A673 (cell line): ENCODE measurements at places on chromosomes 6 and 20. TPM values are rescaled to one million over a fixed set of nuclear protein-coding genes. Genes with fewer than 3 reads are reported as not detected.

DNA sequence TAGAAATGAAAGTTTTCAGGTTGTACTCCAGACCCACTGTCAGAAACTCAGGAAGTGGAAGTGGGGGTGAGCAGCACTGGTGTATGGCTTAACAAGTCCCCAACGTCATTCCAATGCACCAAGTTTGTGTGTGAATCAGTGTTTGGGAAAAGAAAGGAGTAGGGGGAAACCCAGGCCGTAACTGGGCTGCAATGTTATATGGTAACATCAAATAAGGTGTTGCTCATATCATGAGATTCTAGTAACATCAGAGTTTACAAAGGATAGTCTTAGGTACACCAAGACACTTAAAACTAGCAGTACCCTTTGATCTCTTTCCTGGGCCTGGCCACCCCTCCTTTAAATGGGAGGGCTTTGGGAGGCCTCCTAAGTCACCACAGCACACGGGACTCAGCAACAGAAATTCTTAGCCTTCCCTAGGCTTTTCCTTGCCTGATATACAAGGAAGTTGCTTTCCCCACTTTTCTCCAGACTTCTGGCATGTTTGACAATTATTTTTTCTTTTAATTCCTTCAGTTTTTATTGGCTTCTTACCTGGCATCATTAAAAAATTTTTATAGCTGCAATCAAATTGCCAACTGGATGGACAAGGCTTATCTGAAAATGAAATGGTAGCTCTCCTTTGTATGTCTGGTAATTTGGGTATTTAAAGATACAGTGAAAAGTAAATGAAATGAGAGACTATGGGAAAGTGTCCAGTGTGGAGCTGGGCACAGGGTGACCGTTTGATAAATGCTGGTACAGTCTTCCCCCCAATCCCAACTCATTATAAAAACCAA is 15.1 kb downstream of the E2F3 start:
- no peak for DNase-seq

DNA sequence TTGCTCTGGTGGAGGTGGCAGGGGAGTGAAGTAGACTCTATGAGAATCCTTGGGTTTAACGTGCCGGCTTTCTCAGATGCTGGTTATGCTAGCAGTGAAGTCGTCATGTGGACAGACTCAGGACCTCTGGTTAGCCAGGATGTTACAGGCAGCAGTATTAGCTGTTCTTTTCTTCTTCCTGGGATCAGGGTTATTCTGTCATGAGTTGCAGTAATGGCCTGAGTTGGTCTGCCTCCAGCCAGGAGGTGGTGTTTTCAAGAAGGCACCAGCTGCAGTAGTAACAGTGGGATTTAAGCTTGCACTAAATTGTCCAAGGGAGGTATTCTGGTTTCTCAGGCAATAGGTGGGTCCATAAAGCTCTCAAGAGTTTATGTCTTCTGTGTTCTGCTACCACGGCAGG is 56.7 kb downstream of the HDDC2 start:
- no peak for DNase-seq

Gene VGLL2
- total RNA-seq, result not detected in 2 replicates

GRCh38 chr6:38065734-38066305 is 246.3 kb downstream of the ZFAND3 start:
- no peak for DNase-seq

GRCh38 chr20:46558511-46558959 is 8.1 kb upstream of the OCSTAMP start:
- peak; percentile 12 for DNase-seq

- DNase-seq, result no peak
These were observed 43.0 kb upstream of the ZNF217 start for GRCh38 chr20:53636540-53637097.

Gene LY6G6C
- total RNA-seq, result 0.42 and 0.80 TPM in 2 replicates

DNA sequence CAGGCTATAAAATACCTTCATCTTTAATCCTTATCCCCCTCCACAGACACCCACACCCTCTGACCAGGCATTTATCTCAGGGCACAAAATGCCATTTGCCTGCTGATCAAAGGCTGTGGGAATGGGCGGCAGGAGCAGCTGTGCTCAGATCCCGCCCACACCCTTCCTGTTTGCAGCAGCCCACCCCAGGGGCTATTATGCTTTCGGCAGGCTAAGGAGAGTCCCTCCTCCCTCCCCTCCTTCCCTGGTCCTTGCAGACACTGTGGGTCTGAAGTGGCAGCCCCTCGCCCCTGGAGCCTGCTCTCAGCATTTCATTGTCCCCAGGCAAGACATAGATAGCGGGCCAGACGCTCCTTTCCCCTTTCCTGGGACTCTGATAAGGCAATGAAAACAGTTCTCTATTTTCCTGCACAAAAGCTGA is 220.8 kb upstream of the HEY2 start:
- peak; percentile 28 for DNase-seq

Gene RBM24
- total RNA-seq, result 0.24 and 0.55 TPM in 2 replicates

DNA sequence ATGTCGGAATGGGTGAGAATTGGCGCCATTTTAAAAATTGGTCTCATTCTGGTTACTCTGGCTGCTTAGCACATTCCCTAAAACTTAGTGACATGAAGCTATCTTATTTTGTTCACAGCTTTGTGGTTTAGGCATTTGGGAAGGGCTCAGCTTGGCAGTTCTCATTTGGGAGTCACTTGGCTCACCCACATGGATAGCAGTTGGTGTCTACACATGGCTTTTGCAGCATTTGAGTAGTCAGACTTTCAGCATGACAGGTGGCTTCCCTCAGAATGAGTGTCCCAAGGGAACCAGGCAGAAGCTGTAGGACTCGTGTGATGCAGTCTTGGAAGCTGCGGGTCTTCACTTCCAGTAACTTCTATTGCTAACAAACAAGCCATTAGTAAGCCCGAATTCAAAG is 64.6 kb downstream of the UST start:
- DNase-seq, result no peak

Gene PI16
- not detected in 2 replicates for total RNA-seq

Gene SCRT2
- 0.50 and 0.69 TPM in 2 replicates for total RNA-seq

- DNase-seq, result no peak
These were observed 267.9 kb downstream of the DLL1 start for GRCh38 chr6:170022827-170023619.

Gene GFOD1
- total RNA-seq, result 7.5 and 8.8 TPM in 2 replicates
